ENCODE measurements at places on chromosomes 4 and X. TPM values are rescaled to one million over a fixed set of nuclear protein-coding genes. Genes with fewer than 3 reads are reported as not detected.

GRCh38 chr4:173528378-173529321 lies 1.4 kb downstream of the HAND2 start:
- no peak for DNase-seq

DNA sequence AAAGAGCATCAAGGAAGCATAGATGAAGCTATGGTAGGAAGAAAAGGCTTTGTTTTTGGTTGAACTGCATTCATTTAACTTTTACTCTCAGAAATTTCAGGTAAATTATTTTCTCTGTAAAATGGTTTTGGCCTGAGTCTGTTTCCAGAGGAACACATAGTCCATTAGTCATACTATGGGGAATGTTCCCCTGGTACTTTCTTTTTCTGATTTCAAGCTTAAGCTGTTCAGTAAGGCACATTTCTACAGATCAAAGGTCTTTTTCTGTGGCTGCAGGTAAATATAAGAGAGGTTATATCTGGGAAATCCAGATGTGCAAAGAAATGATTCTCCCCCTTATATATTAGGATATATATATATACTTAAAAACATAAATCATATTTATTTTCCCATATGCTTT lies 1744.4 kb upstream of the ADGRL3 start:
- DNase-seq: no peak

GRCh38 chr4:106367072-106367471 lies 1.5 kb downstream of the GIMD1 start:
- DNase-seq: no peak

DNA sequence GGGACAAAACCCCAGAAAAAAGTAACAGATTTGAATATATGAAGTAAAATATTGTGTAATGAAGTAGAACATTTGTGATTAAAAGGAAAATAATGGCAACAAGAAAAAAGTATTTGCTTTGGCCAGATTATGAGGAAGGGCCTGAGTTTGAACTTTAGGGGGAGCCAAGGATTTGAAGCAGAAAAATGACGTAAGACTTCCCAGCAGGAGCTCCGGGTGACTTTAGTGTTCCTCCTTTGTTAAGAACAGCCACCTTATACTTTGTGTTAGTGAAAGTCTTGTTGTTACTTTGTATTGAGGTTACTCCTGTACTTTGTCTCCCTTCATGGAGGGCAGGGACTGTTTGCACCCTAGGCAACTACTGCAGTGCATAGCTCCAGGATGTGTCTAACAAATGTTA lies 41.1 kb downstream of the DCUN1D4 start:
- DNase-seq: no peak

DNA sequence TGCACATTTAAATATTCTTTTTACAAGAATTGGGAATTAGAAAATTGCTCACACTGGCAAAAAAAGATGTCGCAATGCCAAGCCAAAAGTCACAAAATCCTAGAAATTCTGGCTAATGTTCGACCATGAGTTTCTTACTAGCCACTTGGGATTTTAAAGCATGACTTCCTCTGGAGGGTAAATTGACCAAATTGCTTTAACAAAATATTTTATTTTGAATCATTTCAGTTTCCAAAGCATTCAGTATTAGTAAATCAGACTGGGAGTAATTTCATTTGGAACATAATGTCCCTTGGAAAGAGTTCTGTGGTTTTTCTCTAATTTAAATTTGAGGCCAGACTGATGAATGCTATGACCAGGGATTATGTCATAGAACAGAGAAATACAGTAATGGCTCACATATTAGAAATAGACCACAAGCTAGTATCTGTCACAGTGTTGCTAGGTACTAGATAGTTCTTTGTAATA lies 7.6 kb upstream of the CXCL5 start:
- DNase-seq: no peak

GRCh38 chrX:131332331-131332730 lies 43.2 kb upstream of the IGSF1 start:
- no peak for DNase-seq

GRCh38 chr4:25590171-25590570 lies 65.5 kb upstream of the SLC34A2 start:
- no peak for DNase-seq

DNA sequence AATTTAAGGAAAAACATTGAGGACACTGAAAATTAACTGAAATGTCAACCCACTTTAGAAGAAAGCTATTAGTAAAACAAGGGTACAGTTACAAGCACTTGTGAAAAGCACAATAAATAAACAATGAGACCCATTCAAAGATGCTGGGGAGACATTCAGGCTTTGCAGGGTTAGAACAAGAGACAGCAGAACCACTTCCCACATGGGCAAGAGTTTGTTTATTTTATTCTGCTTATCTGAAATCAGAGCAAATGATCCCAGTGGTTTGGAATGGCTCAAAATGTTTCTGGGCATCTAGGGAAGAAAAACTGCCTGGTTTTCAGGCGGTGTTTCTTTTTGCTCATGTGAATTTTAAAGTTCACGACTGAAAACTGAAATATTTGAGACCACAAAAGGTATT lies 42.4 kb downstream of the PPP3CA start:
- DNase-seq: no peak

DNA sequence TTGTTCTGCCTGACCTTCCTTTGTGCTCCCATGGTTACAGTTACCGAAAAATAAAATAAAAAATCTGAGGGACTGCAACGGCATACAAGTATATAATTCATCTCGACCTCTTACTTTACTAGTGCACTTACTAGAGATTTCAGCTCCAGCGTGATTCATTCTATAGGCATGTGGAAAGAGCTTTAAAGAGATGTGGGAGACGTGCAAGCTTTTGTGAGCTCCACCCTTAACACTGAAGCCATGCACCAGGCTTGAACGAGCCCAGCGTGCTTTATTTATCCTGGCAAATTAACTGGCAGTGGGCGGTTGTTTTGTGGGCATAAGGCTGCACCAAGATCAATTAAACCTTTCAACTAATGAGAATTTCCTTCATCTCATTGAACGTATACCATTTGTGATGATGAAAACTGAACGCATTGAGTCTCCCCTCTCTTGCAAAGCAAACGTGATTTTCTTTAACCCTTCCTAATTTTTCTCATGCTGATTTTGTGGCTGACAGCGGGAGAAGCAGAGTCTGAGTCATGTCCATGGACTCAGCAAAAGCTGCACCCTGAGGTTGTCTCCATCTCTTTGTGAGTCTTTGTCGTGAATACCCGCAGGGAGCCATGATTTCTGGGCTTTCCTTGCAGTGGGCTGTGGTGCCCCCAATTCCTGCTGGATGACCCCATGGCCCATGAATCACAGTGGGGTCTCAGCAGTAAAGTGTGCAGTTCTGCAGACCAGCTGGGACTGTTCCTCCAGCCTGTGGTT lies 60.1 kb downstream of the MXRA5 start:
- DNase-seq: no peak

- peak; percentile 66 for DNase-seq
Measured at GRCh38 chr4:1746265-1746691, 25.0 kb downstream of the TACC3 start.

- DNase-seq: no peak
Measured at GRCh38 chr4:78949735-78950134, 10.5 kb upstream of the PAQR3 start.

GRCh38 chrX:6748595-6748994 lies 213.7 kb upstream of the VCX3A start:
- no peak for DNase-seq

DNA sequence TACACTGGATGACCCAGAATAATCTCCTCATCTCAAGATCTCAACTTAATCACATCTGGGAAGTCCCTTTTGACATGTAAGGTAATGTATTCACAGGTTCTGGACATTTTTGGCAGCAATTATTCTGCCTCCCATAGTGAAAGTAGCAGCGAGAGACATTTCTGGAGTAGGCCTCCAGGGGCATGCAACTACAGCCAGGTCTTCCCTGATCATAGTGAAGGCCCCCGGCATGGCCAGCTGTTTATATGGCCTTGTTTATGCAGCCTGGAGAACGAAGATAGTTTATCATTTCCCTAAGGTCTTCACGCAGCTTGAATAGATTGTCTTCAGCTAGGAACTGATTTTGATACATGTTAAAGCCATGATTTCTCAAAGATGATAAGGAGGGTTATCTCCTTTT lies 139.9 kb downstream of the RNF150 start:
- no peak for DNase-seq

GRCh38 chr4:25020236-25020635 lies 10.5 kb downstream of the LGI2 start:
- DNase-seq: no peak

DNA sequence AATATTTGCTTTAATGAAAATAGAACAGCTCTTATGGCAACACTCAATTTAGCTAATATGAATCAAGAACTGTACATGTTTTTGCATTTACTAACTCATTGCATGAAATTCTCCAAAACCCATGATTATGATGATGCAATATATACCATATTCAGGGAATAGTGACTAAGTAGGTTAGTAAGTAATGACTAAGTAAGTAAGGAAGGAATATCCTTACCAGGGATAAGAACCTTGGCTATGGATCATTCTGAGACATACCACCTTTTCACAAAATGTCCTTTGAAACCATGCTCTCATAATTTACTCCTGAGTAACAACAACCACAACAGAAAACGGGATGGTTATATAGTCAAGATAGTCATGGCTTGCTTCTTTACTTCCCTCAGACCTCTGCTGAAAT lies 1513.0 kb downstream of the STIM2 start:
- DNase-seq: no peak

GRCh38 chrX:72532366-72532765 lies 40.3 kb downstream of the HDAC8 start:
- no peak for DNase-seq

DNA sequence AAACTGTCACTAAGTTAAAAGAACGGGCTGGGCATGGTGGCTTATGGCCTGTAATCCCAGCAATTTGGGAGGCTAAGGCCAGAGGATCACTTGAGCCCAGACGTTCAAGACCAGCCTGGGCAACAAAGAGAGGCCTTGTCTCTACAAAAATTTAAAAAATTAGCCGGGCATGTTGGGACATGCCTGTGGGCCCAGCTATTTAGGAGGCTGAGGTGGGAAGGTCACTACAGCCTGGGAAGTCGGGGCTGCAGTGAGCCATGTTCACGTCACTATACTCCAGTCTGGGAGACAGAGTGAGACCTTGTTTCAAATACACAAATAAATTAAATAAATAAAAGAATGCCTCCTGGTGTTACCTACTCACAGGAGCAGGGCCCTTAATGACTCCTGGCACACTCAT lies 69.5 kb downstream of the APBB2 start:
- no peak for DNase-seq

DNA sequence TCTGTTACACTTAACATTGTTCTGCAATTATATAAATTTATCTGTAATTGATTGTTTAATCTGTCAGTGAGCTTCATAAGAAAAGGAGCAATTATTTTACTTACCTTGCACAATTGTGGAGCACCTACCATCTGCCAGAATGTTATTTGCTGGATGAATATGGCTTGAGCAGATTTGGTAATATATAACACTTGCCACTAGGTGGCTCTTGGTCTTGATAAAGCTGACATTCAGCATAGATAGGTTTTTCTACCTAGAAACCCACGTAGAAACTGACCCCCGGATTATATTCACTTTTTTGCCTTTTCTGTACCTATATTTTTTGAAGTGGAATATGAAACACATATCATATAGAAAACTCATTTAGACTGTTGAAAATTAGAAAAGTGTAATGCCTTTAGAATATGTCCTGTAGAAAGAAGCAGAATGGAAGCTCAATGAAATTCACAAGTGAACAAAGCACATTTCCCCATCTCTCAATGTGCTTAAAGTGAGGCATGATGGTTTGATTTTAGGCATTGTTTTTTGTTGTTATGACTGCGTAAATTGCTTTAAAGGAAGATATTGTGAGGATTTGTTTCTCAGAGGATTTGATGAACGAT lies 9.5 kb downstream of the RBPJ start:
- DNase-seq: no peak

DNA sequence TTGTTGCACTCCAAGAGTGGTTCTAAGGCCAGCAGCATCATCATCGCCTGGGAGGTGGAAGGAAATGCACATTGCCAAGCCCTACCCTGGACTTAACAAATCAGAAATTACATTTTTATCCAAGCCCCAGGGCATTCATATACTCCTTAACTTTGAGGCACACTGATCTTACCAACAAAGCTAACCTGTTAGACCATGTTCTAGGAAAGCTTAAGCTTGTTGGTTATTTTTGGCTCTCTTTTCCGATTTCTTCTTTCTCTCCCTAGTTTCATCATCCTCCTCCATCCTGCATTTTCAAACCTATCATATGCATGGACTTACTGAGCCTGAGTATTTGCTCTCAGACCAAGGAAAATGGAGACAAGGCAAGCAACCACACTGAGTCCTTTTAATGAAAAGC lies 133.4 kb downstream of the OPHN1 start:
- DNase-seq: no peak

DNA sequence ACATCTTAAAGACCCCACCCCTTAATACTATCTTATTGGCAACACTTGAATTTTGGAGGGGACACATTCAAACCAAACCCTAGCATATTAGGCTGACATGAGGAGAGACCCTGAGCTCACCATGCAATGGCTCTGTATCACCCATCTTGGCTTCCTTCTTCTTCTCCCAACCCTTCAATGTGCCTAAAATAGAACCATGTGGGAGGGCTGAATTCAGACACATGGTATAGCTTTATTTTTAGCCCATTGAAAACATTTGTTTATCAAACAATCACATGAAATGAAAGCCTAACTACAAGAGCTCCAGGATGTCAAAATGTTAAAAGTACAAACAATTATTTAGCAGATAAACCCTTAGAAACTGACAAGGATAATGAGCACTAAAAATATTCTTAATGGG lies 81.6 kb downstream of the RASL11B start:
- no peak for DNase-seq

DNA sequence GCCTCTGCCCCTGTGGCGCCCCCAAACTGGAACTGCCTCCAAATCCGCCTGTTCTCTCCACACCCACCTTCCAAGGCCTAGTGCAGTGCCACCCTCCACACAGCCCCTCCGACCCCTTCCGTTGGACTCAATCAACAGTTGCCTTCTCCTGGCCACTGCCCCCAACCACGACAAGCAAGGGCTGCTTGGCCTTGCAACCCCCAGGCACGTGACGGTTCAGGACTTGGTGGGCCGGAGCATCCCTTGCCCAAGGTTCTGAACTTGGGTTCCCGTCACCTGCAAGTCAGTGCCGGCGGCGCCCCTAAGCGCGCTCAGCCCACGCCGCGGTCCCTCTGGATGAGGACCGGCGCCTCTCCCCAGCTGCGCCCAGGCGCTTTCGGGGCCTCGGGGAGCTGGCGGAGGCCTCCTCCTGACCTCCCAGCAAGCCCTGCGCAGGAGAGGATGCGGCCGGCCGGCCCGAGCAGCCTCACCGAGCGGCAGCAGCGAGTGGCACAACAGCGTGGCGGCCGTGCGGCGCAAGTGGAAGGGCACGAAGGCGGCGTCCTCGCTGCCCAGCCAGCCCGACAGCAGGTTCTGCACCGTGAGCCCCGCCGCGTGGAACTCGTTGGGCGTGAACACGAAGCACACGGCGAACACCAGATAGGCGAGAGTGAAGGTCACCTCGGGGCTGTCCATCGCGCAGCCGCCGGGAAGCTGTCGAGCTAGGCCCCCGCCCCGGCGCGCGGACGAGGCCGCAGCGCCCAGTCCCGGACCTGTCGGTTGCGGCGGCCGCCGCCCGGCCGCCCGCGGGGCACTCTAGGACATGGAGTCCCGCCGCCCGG lies 750 bp downstream of the TMEM129 start:
- peak; percentile 70 for DNase-seq

CCDC158 gene
- total RNA-seq: not detected

RAB40AL gene
- not detected for total RNA-seq

AR gene
- 1.4 TPM for total RNA-seq

AKAP14 gene
- total RNA-seq: not detected

MMRN1 gene
- 2.0 TPM for total RNA-seq

IL1RAPL2 gene
- not detected for total RNA-seq

CCSER1 gene
- total RNA-seq: 0.20 TPM

DCLK2 gene
- total RNA-seq: 0.12 TPM

TRIM61 gene
- 0.25 TPM for total RNA-seq

BEX5 gene
- 7.0 TPM for total RNA-seq

TCEAL6 gene
- not detected for total RNA-seq

NWD2 gene
- not detected for total RNA-seq

KDR gene
- not detected for total RNA-seq

SSR4 gene
- 155 TPM for total RNA-seq
